ENCODE measurements at places on chromosomes 2 and 18.

GRCh38 chr2:129627437-129627836, 352.0 kb upstream of the RAB6C start:
- DNase-seq, result no peak

DNA sequence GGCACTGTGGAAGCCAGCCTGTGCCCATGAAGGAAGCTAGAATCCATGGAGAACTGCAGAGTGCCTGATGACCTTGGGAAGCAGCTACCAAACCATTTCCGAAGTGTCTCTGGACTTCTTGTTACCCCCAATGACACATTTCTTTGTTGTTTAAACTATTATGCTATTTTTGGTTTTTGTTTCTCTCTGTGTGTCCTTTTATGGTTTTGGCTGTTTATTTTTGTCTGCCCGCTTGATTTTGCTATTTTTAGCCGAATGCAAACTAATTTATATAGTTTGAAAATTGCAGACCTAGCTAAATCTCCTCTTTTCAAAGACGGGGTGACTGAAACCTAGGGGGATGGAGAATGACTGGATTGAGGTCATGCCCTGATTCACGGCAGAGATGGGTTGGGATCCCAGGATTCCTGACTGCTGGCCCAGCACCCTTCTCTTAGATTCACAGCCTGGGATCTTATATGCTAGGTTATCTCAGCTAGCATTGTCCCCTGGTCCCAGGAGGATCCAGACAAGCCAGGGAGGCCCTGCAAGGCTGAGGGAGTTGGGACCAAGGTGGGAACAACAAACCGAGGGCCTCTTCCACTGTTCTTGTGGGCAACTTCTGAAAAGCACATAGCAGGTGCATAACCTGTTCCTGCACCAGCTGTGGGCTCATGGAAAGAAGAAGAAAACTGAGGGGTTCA, 116.3 kb upstream of the HAAO start:
- DNase-seq, result no peak

GRCh38 chr2:230267556-230267955, 42.0 kb downstream of the SP140 start:
- no peak for DNase-seq

DNA sequence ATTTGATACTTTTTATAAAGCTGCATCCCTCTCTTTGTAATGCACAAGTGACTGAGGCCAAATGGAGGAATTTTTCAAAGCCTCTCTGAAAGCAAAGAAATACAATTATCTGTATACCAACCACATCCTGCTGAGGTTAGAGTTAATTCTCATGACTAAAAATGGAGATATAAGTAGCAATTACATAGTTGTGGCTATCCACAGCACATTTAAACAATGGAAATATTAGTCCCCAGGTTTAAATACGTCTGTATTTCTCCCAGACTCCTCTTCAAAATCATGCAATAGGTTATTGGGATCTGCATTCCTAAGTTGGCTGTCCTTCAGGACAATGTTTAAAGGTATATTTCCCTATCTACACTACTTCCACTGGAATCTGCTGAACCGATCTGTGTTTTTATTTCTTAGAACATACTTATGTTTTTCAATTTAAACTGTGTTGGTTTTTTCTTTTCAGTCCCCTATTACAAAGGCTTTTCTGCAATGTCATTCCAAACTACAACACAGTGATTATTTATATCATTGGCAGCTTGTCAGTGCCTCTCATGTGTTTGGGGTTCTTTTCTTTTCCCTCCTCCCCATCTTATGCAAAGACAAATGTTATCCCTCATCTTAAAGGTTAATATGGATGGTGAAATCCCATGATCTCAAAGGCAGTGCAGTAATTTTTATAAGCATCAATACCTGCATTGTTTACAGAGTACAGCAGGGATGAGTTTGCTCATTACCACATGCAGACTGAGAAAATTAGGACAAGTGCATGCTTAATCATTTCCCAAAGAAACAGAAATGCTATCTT, 134.8 kb upstream of the FSHR start:
- DNase-seq, result no peak

GRCh38 chr2:135490376-135490775, 40.6 kb downstream of the ZRANB3 start:
- DNase-seq, result no peak

GRCh38 chr2:229582151-229582550, 132.2 kb downstream of the DNER start:
- no peak for DNase-seq

- DNase-seq, result no peak
Observed at GRCh38 chr2:236664136-236664535, 94.5 kb downstream of the ACKR3 start.

DNA sequence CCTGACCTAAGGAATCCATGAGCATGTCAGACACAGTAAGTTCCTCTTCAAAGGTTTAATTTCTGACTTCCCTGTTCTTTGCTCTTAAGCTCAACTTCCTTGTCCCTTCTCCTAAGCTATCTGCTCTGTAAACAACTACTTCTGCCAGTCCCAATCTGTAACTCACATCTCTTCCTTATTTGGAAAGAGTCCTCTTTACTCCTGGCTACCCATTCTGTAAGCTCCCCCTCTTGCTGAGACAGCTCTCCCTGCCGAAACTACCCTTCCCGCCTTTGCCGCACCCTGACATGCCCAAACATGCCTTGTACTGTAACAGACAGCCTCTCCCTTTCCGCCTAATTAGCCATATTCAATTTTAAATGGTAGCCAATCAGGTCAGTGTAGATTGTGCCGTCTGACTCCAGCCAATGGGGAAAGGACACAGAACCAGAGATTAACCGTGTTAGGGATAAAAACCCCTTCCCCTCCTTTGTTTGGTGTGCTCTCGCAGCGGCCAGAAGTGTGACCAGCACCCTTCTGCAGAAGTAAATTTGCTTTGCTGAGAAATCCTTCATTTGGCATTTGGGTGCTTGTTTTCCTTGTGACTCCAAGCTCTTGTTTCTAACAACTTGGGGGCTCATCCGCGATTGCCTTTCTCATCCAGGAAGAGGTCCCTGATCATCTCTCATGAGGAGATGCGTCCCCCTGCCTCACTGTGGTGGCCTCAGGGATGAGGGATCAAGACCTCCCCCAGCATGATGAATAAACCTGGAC, 49.0 kb downstream of the PIAS2 start:
- no peak for DNase-seq

- peak; percentile 83 for DNase-seq
Observed at GRCh38 chr2:43224131-43224570, 2.3 kb downstream of the ZFP36L2 start.

DNA sequence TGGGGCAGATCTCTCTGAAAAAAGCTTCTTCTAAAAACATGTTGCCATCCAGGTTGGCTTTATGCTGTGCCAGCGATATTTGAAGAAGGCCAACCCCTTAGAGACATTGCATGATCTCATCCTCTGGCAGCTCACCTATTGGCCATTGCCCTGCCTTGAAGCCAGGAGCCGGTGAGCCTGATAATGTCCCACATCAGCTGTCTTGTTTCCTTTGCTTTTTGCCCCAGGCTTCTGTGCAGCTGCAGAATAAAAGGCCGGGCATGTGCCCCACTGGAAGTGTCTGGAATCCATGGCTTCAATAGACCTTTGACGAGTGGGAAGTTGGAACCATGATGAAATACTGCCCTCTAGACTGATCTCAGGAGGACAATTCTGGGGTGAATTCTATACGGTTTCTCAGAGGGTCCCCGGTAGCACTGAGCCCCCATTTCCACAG, 523.5 kb upstream of the ZEB2 start:
- no peak for DNase-seq

- DNase-seq, result no peak
Observed at GRCh38 chr2:141508806-141509595, 621.8 kb downstream of the LRP1B start.

- DNase-seq, result no peak
Observed at GRCh38 chr2:106734165-106734564, 151.8 kb downstream of the ST6GAL2 start.

- no peak for DNase-seq
Observed at GRCh38 chr2:105406221-105406620, 7.4 kb upstream of the FHL2 start.

DNA sequence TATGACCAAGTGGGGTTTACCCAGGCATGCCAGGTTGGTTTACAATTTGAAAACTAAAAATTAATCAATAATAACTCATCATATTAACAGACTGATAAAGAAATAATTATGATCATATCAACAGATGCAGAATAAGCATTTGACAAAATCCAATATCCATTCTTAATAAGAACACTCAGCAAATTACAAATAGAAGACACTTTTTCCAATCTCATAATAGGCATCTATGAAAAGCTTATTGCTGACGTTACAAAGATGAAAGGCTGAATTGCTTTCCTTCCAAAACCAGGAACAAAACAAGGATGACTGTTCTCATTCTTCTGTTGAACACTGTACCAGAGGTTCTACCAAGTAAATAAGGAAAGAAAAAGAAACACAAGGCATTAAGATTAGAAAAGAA, 55.1 kb upstream of the C2orf15 start:
- no peak for DNase-seq

DNA sequence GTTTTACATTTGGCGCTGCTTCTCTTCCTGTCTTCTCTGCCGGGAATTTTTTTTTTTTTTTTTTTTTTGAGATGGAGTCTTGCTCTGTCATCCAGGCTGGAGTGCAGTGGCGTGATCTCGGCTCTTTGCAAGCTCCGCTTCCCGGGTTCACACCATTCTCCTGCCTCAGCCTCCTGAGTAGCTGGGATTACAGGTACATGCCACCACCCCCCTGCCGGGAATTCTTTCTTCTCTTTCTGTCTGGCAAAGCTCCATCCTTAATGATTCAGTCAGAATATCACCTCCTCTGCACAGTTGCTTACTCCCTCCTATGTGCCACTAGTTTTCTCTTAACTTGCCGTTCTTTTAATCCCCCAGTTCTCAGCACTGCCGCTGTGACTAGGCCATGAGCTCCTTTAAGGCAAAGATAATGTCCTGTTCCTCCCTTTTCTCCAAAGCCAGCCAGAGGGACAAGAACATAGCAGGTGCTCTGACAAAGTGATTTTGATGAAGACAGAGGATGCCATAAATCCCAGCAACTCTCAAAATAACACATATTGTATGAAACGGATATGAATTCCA, 112.1 kb upstream of the LRATD1 start:
- no peak for DNase-seq

Data from T-helper 1 cell (primary cell).